Skin of body (tissue), 3 donors: ENCODE measurements at places on chromosomes 7 and 10.

- no peak for DNase-seq
Measured at GRCh38 chr10:110916554-110917346, 2.2 kb downstream of the BBIP1 start.

GRCh38 chr10:3660753-3661152 lies 124.3 kb downstream of the KLF6 start:
- no peak for DNase-seq

- DNase-seq = no peak
Measured at GRCh38 chr10:22657566-22658225, 56.7 kb downstream of the PIP4K2A start.

DNA sequence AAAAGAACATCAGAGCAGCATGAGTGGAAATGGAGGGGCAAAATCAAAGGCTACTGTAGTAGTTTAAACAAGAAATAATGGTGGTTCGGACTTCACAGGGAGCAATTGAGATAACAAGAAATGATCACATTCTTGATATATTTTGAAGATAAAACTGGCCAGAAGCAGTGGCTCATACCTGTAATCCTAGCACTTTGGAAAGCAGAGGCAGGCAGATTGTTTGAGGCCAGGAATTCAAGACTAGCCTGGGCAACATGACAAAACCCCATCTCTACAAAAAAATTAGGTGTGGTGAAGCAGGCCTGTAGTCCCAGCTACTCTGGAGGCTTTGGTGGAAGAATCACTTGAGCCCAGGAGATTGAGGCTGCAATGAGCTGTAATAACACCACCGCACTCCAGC lies 22.9 kb downstream of the EEF1AKMT2 start:
- DNase-seq = no peak

DNA sequence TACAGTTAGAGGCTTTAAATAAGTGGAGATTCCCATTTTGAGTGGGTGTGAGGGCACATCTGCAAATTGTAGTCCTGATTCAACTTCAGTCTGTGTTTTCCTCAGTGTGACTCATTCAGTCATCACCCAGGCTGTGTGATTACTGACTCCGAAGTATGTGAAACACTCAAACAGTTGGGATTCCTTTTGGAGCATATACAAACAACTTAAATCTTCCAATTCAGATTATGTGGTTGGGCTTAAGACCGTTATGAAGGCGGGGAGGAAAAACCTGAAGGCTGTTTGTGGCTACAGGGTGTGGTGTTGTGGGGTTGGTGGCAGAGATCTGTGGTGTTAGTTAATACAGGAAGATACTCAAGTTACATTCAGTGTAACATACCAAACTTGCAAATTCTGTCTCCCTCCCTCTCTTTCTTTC lies 259.7 kb upstream of the FERD3L start:
- no peak for DNase-seq

- DNase-seq = no peak
Measured at GRCh38 chr7:12641196-12641595, 46.2 kb upstream of the ARL4A start.

GRCh38 chr7:55903985-55904759 lies 16.9 kb downstream of the ZNF713 start:
- DNase-seq = no peak

DNA sequence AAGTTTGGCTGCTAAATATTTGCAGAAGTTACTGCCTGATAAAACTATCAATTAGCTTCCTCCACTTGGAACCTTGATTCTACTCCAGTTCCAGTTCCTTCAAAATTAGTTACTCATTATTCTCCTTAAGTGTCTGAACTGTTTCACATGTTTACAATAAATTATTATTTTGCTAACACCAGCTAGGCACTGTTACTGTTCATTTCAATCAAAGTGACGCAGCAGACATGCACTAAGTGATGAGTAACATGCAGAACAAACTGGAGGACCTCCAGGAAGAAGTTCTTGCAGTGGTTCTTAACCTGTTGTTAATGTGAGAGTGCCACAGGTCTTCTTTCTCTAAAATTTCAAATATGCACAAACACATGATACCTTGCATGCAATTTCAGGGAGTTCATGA lies 491.8 kb upstream of the SEMA3A start:
- DNase-seq = no peak

DNA sequence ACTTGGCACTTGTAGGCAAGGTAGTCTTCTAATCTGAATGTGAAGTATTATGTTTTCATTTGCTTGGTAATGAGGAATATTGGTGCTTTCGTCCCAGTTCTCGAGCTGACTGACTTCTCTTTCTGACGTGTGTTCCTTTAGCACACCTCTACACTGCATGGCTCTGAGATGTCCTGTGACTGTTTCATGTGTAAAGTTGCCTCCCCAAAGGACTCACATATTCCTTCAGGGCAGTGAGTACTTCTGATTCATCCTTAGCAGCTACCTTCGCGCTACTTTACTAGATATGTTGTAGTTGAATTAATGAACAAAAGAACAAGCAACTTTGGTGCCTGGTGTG lies 113.7 kb downstream of the EGFR start:
- DNase-seq = no peak

DNA sequence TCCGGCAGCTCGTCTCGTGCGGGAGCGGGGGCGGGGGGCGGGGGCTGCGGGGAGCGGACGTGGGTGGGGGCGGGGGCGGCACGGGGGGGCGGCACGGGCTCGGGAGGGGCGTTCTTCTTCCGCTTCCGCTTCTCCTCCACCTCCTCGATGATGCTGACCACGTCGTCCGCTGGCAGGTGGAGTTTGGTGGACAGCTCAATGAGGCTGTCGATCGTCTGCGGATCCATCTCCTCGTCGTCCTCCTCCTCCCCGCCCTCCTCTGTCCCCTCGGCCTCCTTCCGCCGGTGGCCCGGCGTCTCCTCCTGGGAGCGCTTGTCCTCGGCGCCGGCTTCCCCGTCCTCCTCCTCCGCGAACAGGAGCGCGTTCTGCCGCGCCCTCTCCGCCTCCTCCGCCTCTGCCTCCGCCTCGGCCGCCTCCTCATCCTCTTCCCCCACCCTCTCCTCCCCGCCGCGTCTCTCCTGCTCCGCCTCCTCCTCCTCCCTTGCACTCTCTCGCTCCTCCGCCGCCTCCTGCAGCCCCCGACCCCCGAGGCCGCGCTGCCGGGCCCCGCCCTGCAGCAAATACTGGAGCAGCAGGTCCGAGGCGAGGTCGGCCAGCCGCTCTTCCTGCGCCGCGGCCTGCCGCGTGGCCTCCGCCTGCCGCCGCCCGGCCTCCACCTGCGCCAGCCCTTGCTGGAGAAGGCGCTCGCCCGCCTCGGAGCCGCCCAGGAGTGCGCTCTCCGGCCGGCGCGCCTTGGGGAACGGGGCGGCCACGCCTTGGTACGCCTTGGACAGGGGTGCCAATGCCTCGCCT lies 1.9 kb downstream of the VGF start:
- DNase-seq = no peak

- DNase-seq = no peak
Measured at GRCh38 chr10:86245015-86245394, 121.6 kb downstream of the GRID1 start.

DNA sequence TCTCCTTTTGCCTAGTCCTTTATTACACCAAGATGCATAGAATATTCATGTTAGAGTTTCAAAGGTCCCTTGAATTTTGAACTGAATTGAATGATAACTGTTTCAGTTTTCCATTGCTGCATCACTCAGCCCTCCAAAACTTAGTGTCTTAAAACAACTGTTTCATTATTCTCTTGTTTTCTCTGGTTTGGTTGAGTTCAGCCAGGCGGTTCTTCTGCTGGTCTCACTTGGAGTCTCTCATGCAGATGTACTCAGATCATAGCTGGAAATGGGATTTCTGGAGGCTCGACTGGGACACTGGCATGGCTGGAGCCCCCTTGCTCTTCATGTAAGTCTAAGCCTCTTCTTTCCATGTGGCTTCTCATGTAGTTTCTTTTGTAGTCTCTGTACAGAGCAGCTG lies 107.2 kb upstream of the MKI67 start:
- DNase-seq = no peak

- DNase-seq = no peak
Measured at GRCh38 chr7:69419934-69420333, 178.3 kb upstream of the AUTS2 start.

GRCh38 chr10:132550366-132551092 lies 12.9 kb downstream of the INPP5A start:
- DNase-seq = no peak

- DNase-seq = peak; percentile 57
Measured at GRCh38 chr7:107236862-107237261, 68.1 kb downstream of the HBP1 start.

DNA sequence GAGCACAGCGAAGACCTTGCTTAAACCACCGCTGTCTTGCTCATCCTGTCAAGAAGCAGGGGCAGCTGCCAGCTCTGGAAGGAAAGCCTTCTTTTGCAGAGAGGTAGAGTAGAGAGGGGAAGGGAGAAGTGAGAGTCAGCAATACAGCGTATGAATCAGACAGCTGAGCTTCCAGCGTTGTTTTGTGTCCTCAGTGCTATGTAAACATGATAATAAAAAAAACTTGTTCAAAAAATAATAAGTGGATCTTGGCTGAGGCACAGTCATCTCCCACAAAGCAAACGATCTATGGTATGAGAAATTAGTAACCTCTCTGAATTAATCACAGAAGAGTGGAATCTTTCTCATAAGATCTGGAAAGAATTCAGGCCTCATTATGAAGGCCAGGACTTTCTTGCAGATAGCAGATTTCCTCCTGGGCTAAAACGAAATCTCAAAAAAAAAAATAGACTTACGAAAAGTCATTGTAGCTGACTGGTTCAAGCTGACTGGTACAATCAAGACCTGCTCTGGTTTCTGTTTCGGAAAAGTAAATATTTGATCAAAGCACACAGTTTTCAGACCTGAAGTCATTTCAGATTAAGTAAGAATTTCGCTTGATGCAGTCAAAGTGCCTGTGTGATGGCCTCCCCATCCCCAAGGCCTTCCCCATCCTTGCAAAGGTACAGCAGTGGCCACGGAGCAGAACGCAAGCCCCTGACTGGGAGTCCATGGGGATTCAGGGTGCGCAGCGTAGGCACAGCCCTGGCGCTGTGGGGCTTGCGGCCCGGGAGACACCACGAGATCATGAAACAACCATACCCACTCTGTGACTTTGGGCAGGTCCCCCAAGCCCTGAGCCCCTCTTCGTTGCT lies 29.4 kb downstream of the CHST15 start:
- DNase-seq = peak; percentile 32

DNA sequence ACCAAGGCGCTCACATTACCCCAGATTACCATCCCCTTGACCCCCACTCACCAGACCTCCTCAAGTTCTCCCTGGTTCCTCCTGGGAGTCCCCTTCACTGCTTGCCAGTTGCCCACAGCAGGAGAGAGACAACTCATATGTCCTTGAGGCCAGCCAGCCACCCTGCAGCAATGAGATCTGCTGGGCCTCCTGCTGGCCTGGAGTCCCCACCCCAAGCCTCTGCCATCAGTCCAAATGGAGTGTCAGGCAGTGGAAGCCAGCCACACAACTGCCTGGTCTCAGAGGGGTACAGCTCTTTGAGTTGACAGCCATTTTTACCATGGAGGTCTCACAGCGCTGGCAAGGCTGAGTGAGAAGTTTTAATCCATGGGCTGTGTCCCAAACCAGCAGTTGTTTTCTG lies 53.0 kb upstream of the EXOC4 start:
- DNase-seq = no peak

- no peak for DNase-seq
Measured at GRCh38 chr10:87816163-87816897, 1.7 kb downstream of the ATAD1 start.

DNA sequence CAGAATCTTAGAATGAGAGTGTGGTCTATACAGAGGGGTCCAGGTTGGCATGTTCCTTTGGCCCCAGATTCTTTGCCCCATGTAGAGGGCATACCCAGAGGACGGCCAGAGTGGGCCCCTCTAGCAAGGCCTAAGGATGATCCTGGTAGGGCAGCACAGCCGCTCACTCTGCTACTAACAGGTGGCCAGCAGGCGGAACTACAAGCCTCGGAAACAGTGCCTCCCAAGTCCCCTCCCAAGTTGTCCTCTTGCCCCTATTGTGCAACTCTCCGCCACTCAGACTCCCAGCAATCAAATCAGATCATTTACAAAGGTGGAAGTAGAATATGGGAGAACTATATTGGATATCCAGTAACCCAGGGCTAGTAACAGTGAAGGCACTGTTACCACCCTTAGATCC lies 107.4 kb downstream of the STRA8 start:
- no peak for DNase-seq

GRCh38 chr10:91919651-91920050 lies 3.9 kb upstream of the BTAF1 start:
- DNase-seq = no peak

DNA sequence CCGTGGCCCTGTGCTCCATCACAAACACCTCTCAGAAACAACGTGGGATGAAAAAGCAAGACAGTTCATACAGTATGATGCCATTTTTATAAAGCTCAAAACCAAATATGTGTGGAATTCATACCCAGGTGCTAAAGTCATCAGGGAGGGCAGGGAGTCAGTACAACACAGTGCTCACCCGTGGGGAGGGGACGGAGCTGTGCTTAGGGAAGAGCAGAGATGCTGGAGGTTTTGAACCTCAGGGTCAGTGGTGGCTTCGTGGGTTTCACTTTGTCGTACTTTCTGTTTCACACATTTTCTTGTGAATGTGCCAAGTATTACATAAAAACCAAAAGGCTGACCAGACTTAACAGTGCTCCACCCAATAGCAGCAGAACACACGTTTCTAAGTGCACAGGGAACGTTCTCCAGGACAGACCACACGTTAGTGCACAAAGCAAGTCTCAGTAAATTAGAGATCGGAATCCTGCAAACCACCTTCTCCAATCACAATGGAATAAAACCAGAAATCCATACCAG lies 21.2 kb downstream of the ZMIZ2 start:
- no peak for DNase-seq

- no peak for DNase-seq
Measured at GRCh38 chr10:30503700-30504266, 69.8 kb downstream of the MAP3K8 start.

GRCh38 chr10:71005337-71006305 lies 117.3 kb upstream of the PCBD1 start:
- no peak for DNase-seq

GRCh38 chr10:28971255-28971654 lies 293.9 kb downstream of the BAMBI start:
- no peak for DNase-seq

- DNase-seq = no peak
Measured at GRCh38 chr10:103766751-103767505, 88.4 kb downstream of the SH3PXD2A start.

GRCh38 chr10:101561068-101561915 lies 26.8 kb downstream of the POLL start:
- no peak for DNase-seq

- DNase-seq = no peak
Measured at GRCh38 chr7:140899883-140900282, 24.8 kb downstream of the BRAF start.

- no peak for DNase-seq
Measured at GRCh38 chr7:56033671-56034432, 17.4 kb downstream of the PSPH start.

GRCh38 chr7:37901236-37901827 lies 15.3 kb downstream of the SFRP4 start:
- peak; percentile 9 for DNase-seq
